ENCODE measurements at places on chromosomes 1 and 21.

GRCh38 chr1:44677201-44677766 is 2.8 kb downstream of the ARMH1 start:
- ATAC-seq, result no peak

- ATAC-seq, result no peak
Measured at GRCh38 chr1:204692325-204692840, 6.8 kb upstream of the LRRN2 start.

- peak; percentile 94 for ATAC-seq
Measured at GRCh38 chr1:92784639-92785500, at the start of gene EVI5. Gene EVI5 (minus strand): TSS chr1:92785108. CDS start chr1:92736546, 48,562 bp downstream.

- no peak for ATAC-seq
Measured at GRCh38 chr1:56190806-56191365, 388.5 kb downstream of the PLPP3 start.

GRCh38 chr1:167676205-167676915 is 45.4 kb upstream of the MPZL1 start:
- no peak for ATAC-seq

GRCh38 chr1:219227360-219228057 is 53.8 kb downstream of the LYPLAL1 start:
- no peak for ATAC-seq
